Karpas-422 (cell line): ENCODE measurements at places on chromosomes 2 and 18. TPM values are rescaled to one million over a fixed set of nuclear protein-coding genes. Genes with fewer than 3 reads are reported as not detected.
A peak's percentile ranks its signal among the peaks of the same experiment; 100 is the strongest.

ASIC4 gene
- total RNA-seq = 0.32 TPM in 1 of 2 replicates, not detected in the other

- no peak for DNase-seq
Measured at GRCh38 chr2:238947920-238948710, 100.2 kb downstream of the TWIST2 start.

LYPD1 gene
- 0.29 TPM in 1 of 2 replicates, not detected in the other for total RNA-seq

DNA sequence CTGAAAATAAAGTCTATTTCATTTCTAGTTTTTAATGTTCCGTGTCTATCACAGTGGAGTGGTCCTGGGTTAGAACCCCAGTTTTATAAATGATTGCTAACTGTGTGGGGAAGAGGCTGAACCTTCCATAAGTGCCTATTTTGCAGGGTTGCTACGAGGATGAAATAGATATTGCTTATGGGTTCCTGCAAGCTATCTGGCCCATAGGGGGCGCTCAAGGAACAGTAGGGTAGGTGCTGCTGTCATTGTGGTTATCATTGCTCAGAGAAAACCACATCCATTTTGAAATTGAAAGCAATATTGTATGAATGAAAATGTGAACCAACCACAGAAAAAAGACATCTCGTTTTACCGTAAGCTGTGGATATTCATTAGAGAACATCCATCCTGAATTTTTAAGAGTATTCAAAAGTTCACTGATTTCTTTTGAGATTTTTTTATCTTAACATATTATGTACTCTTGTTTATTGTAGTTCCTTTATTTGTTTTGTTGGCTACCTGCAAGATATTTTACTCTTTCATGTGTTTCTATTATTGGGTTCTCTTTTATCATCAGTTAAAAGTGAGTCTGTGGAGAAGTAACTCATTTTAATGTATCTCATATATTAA is 261.6 kb downstream of the NAPG start:
- peak; percentile 92 for DNase-seq

DNA sequence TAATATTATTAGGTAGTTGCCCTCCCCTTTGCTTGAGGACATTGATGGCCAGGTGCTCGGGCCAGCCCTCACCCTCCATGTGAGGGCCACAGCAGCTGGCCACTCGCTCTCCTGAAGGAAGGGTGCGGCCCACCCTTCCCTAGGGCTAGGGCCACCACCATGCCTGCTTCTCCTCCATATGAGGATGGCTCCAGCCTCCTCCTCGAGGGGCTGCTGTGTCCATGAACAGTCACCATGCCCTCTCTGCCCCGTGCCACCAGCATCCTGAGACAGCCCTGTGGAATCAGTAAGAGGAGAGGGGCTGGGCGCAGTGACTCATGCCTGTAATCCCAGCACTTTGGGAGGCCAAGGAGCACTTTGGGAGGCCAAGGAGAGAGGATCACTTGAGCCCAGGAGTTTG is 2.4 kb downstream of the GPR17 start:
- DNase-seq = no peak

- no peak for DNase-seq
Measured at GRCh38 chr2:44549856-44550255, 188.1 kb downstream of the CAMKMT start.

- no peak for DNase-seq
Measured at GRCh38 chr2:237934186-237934585, 32.6 kb upstream of the UBE2F start.

ASB18 gene
- total RNA-seq = not detected in 2 replicates

- no peak for DNase-seq
Measured at GRCh38 chr2:95048825-95049682, 23.5 kb downstream of the MAL start.

- DNase-seq = no peak
Measured at GRCh38 chr2:224545884-224546644, 39.1 kb downstream of the CUL3 start.

ARL6IP6 gene
- 29.5 and 69.7 TPM in 2 replicates for total RNA-seq

DNA sequence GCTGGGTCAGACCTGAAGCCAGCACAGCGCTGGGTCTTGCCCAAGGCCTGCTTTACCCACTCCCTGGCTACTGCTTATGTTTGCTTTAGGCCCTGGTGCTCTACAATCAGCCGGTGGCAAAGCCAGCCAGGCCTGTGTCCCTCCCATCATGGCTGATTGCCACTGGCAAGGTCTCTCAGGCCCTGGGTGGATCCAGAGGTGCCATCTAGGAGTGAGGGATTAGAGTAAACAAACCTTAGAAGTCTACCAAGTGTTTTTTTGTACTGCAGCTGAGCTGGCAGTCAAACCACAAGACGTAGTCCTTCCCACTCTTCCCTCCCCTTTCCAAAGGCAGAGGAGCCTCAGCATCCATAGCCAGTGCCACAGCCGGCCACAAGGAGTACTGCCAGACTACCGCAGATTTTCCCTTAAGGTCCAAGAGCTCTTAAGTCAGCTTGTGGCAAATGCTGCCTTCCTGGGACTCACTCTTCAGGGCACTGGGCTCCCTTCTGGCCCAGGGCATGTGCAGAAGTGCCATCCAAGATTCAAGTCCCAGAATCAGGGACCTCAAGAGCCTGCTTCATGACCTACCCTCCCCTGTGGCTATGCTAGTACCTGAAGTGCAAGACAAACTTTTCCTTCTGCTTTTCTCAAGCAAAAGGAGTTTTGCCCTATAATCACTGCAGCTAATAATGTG is 20.0 kb downstream of the IL1RL2 start:
- DNase-seq = no peak

STPG4 gene
- total RNA-seq = 0.18 TPM in 1 of 2 replicates, not detected in the other

DNA sequence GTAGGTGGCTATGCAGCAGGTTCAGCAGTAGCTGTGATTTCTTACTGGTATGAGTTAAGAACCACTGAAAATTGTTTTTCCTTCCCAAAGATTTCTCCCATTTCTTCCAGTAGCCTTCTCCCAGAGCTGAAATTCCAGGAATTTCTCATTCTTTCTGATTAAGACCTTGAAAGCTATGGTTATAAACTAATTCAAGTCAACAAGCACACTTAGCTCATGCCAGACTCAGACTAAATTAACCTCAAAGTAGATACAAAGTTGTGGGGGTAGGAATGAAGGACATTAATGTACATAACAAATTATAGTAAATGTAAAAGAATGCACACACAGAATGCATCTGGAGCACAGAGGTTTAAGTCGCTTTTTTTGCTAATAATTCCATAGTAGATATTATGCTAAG is 103.6 kb upstream of the SOX11 start:
- no peak for DNase-seq

ARHGEF4 gene
- total RNA-seq = not detected in 2 replicates

PLB1 gene
- 0.11 TPM in 1 of 2 replicates, not detected in the other for total RNA-seq

DNA sequence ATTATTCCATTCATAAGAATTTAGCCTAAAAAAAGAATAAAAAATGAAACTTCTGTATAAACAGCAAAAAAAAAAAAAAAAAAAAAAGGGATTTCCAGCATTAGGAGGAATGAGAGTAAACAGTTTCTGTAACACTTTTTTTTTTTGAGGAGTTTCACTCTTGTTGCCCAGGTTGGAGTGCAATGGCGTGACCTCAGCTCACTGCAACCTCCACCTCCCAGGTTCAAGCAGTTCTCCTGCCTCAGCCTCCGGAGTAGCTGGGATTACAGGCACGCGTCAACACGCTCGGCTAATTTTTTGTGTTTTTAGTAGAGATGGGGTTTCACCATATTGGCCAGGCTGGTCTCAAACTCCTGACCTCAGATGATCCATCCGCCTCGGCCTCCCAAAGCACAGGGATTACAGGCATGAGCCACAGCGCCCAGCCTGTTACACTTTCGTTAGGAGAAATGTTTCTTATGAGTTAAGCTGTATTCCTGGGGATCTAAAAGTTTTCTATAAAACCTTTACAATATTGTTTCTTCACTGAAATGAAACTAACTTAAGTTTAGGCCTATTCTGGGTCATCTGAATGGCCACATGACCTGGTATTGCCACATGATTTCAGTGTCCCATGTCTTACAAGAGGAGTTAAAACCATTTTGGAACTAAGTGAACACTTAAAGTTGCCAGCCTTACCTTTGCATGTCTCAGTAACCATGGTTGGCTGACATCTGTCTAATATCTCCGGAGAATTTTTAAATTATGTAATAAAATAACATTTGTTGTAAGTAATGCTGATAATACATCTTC is 17.5 kb downstream of the SMAD2 start:
- no peak for DNase-seq

DNA sequence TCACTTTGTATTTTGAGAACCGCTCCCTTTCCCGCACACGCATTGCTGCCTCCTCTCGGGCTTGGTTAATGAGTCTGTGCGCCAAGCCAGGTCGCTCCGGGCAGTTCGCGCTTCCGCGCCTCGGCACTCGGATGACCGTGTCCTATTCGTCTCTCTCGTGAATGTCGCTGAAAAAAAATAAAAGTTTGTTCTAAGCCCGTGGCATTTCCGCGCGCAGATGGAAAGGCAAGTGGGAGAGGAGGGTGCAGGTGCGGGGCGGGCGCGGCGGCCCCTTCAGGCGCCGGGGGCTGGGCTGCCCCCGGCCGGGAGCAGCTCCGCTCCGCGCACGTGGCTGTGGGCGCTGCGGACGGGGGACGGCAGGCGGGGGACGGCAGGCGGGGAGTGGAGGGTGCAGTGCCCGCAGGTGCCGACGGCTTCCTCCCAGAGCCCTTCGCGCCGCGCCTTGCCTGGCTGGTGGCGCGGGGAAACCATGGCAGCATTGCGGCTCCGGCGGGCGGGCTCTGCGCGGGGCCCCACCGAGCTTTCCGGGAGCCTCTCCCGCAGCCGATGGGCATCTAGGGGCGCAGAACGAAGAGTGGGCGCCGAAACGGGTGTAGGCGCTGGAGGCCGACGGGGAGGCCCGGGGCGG is 159.6 kb upstream of the SIX2 start:
- DNase-seq = no peak

GRCh38 chr2:61065714-61066709 is at the start of gene SANBR:
Gene SANBR (plus strand): TSS chr2:61065871. CDS start chr2:61070351, 4,480 bp downstream.
- DNase-seq = peak; percentile 97
